Activated T-cell treated with anti-CD3 and anti-CD28 coated beads for 48 hours (primary cell): ENCODE measurements at places on chromosomes 3 and 15.

- DNase-seq: no peak
These were observed 81.7 kb downstream of the ZNF609 start for GRCh38 chr15:64542091-64542490.

DNA sequence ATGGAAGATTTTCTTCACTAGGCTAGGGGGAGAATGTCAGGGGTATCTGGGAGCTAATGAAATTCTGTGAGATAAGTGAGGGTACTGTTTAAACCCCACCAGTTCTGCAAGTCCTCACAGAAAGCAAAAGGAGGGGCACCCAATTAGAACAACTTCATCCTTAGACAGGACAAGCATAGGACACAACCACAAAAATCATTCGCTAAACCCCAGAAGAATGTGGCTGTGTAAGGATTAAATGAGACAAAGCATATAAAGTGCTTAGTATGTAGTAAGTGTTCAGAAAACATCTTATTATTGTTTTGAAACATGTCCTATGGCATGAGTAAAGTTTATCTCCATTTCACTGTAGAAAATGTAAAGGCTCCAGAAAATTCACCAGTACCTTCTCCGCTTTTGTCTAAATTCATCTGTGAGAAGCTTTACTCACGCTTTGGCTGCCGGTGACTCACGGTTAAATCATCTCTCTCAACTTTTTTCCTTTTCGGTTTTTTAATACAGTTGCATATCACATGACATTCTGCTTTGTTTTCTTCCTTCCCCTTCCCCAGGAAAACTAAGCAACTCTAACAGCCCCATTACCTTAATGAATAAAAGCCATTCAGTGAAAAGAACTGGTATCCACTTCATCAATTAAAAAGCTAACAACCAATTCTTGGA is 1.7 kb downstream of the CLRN1 start:
- no peak for DNase-seq

- no peak for DNase-seq
These were observed 6.2 kb downstream of the P2RY1 start for GRCh38 chr3:152841131-152841530.

GRCh38 chr3:143924522-143925285 is 46.9 kb upstream of the DIPK2A start:
- DNase-seq: no peak

DNA sequence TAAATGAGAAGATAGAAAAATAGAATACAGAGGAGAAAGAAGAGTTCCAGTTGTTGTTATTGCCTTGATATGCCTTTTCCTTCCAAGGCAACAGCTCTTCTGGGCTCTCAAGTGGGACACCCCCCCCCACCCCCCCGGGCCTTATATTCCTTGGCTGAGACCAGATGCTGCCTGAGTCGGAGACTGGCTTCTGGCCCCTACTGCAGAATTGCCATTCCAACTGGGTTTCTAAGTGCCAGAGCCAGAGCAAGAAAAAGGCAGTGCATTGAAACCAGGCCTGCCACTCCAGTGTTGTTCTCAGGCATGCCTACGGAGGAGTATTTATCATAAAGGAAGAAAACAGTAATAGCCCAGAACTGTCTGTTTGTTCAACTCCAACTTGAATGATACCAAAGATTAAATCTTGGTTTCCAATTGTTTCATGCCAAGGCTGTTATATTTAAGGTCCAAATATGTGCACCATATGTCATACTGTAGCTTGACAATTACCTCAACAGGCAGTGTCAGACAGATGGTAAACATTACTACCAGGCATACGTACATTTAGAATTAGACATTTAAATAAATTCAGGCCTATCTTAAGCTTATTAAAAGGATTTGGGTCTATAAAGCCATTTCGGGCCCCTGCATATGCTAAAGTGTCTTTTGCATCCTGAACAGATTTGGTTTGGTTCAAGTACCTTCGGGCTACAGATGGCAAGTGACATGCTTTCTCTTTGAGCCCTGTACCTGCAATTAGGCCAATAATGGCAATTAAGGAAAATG is 209.9 kb upstream of the SEMA6D start:
- DNase-seq: no peak

GRCh38 chr3:127985655-127986225 is 66.5 kb upstream of the SEC61A1 start:
- DNase-seq: no peak

- DNase-seq: peak; percentile 49
These were observed 92.9 kb downstream of the MCTP2 start for GRCh38 chr15:94324117-94324826.

- no peak for DNase-seq
These were observed 11.5 kb upstream of the LMCD1 start for GRCh38 chr3:8490079-8490552.

GRCh38 chr3:23368731-23369130 is 165.6 kb downstream of the UBE2E2 start:
- no peak for DNase-seq

- no peak for DNase-seq
These were observed 63.9 kb downstream of the DAPK2 start for GRCh38 chr15:63982381-63982854.

- no peak for DNase-seq
These were observed 7.5 kb downstream of the SETD2 start for GRCh38 chr3:47156396-47156795.

DNA sequence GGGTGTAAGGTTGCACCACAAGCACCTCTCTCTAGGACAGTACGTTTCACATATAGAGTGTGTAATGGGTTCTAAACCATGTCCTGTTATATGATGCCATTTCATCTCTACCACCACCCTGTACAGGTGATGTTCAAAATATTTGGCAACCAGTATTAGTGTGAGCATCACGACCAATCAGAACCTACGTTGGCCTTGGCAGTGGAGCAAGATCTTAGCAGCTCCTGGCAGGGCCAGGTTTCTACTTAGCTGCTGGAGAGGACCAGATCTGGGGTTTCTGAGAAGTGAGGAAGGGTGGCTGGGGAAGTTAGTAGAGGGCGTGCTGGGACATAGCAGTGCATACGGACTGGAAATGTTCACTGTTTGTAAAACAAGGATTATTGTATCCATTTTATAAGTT is 23.1 kb upstream of the MITF start:
- no peak for DNase-seq

DNA sequence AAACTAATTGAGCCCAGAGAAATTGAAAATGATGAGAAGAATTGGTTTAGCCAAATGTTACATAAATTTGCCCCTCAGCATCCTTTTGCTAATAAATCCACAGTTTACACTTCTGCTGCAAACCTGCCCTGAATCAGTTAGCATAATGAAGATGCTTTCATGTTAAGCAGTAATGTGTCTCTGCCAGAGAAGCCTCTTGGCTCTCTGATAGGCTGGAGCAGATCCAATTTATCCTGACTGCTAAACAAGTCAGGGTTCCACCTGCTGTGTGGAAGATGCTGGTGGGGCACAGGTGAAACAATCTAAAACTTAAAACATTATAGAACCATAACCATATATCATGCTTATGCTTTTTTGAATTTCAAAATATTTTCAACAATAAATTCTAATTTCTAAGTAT is 946.8 kb downstream of the OTOL1 start:
- no peak for DNase-seq

DNA sequence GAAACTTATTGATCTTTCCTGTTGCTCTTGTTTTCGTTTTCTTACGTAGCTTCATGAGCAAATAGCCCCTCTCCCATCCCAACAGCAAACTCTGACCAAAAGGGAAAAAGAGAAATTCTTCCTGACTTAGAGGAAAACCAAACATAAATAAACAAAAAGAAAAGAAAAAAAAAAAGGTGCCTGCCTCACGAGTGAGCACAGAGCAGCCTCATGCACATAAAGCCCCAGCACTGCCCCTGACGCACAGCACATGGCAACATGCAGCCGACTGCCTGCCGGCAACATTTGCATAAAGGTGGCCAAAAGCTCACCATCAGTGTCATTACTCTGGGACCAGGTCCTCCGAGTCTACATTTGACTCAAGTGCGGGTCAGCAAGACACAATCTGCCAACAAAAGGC is 6.4 kb downstream of the POC1A start:
- DNase-seq: no peak

GRCh38 chr15:79978655-79979514 is 7.9 kb upstream of the BCL2A1 start:
- DNase-seq: no peak

GRCh38 chr3:43194490-43195114 is 88.7 kb upstream of the POMGNT2 start:
- DNase-seq: no peak

DNA sequence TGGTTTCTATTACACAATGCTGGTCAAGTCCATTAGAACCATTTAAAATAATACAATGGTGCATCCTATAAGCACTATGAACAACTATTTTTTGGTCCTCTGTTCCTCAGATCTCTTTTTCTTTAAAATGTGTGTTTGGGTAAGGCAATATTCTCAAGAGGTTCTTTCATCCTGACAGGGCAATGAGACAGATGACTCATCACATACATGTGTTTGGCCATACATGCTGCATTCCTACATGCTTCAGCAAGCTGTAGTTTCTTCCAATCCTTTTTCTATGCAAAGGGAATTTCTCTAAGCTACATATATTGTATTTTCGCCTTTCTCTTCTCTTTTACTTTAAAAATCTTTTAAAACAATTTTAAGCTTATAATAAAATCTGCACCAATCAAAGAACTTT is 52.7 kb downstream of the OTOL1 start:
- DNase-seq: no peak

DNA sequence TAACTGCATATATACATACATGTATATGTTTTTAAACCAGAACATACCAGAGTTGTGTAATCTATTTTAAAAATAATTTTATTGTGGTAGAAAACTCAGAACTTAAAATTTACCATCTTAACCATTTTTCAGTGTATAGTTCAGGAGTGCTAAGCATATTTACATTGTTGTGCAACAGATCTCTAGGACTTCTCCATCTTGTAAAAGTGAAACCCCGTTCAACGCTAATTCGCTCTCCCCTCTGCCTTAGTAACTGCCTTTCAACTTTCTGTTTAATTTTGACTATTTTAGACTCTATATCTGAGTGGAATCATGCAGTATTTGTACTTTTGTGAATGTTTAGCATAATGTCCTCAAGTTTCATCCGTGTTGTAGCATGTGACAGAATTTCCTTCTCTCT is 51.8 kb upstream of the SSR3 start:
- no peak for DNase-seq

DNA sequence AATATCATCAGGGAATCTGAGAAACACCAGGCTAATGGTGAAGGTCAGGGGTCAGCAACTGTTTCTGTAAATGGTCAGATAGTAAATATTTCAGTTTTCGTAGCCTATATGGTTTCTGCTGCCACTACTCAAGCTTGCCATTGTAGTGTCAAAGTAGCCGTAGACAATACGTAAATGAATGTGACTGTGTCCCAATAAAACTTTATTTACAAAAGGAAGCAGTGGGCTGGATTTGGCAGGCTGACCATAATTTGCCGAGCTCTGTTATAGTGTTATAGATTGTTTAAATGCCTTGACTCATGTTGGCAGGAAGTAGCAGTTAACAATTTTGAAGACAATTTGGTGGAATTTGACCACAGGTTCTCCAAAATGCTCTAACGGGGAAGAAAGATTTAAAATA is 548.2 kb downstream of the FOXP1 start:
- DNase-seq: no peak

DNA sequence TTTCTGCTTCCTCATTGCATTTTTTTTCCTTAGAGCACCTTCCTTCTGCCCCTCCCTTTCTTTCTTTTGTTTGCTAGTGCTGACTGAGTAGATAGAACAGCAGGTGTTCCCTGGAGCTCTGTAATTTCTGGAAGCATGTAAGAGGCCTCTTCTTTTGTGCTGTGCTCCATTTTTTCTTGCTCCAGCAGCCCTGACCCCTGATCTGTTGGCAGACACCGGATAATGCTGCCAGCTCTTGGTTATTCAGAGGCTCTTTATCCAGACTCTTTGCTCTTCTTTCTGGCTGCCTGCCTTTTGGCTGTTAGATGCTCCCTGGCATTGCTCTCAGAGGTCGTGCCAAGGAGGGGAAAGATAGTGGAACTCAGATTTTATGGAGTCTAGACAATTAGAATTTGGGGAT is 104.4 kb upstream of the RBMS3 start:
- no peak for DNase-seq

DNA sequence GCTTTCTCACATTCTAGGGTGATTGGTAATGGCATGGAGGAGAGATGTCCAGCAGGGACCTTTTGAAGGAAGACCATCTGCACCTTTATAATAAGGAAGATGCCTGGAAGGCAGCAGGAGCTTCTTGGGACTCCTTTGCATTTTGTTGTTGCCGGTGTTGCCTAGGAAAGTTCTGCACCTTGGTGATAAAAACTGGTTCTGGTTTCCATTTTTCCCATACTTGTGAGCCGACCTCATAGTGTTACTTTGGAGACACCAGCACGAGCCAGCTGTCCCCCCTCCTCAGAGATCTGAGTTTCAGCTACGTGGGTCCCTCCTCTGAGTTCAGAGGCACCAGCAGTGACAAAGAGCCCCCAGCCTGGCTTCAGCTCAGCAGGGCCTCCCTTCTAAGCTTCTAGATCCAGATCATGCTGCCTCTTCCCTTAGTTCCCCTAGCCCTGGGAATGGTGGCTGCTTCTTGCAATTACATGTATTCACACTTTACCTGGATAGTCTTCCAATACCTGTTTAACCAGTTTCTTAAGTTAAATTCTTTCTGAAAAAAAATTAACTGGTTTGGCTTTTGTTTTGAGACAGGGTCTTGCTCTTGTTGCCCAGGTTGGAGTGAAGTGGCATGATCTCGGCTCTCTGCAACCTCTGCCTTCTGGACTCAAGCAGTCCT is 18.0 kb upstream of the FSTL1 start:
- no peak for DNase-seq

DNA sequence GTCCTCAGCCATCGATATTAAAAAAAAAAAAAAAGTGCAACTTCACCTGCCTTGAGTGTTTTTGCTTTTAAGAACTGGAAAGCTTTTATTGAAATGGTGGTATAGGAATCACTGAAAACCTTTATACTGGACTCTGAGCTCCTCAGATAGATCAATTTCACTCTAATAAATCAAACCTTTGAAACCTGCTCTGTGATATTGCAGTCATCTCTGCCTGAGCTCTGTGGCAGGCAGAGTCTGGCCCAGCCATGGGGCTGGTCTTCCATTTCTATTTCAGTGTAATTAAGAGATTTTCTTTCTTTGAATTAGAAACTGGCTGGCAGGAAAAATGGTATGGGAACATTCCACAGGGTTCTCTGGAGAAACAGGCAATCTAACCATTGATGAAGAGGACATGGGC is 762.5 kb downstream of the AGBL1 start:
- no peak for DNase-seq

DNA sequence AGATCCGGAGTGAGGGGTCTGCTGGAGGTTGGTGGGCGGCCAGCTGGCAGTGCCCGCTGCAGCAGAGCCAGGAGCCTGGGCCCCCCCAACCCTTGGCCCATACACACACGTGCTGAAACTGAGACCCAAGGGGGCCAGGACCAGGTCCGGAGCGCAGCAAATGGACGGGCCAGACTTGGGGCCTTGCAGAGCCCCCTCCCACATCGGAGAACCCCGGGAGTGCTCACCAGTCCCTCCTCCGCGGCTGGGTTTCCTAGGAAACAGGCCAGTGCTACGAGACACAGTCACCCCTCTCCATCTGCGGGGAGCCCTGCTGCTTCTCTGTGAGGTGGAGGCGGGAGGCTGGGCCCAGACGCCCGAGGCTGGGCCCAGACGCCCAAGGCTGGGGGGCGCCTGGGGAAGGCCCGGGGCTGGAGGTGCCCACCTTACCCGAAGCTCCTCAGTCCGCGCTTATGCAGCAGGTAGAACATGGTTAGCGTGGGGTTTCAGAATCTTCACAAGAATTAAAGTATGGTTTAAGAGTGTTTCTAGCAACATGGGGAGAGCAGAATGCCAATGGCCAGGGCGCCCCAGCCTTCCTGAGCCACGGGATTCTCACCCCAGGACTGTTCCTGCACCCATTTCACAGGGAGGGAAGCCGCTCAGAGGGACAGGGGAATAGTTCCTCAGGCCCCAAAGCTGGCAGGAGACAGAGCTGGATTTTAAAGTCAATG is 135.0 kb upstream of the PRR20G start:
- DNase-seq: no peak

- peak; percentile 80 for DNase-seq
These were observed 35.8 kb downstream of the TKT start for GRCh38 chr3:53219895-53220483.
